ENCODE measurements at places on chromosomes 5 and 9. TPM values are rescaled to one million over a fixed set of nuclear protein-coding genes. Genes with fewer than 3 reads are reported as not detected.

DNA sequence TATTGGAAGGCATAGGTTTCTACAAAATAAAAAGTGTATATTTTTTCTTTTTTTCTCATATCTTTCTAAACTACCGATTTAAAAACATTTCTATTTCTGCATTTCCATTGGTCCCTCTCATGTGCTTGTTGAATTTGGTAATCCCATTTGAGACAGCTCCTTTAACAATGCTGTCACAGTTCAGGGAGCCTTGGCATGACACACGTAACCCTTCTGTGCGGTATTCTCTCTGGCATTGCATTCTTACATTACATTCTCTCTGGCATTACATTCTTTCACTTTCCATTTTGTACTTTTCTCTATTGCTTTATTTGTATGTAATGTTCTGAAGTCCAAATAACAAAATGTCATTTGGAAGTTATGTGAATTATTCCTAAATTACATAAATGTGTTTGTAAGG is 150.7 kb upstream of the RASGRF2 start:
- no peak for DNase-seq

- DNase-seq, result no peak
Observed at GRCh38 chr9:128211186-128211980, 8.2 kb downstream of the DNM1 start.

DNA sequence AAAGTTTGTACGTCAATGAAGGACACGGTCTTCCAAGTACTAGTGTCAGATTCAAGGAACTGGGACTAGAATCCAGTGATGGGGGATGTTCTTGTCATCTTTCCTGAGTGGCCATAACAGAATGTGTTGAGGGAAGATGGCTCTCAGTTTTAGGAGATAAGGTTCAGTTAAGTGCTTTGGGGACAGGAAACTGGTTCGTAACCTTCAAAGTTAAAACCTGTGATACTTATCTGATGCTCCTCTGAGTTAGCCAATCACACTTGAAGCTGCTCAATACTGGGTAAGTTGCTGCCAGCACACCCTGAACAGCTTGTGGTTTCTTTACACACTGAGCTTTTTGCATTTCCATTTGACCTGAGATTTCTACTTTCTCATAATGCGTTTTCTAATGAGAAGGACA is 64.4 kb downstream of the PIK3R1 start:
- DNase-seq, result no peak

DNA sequence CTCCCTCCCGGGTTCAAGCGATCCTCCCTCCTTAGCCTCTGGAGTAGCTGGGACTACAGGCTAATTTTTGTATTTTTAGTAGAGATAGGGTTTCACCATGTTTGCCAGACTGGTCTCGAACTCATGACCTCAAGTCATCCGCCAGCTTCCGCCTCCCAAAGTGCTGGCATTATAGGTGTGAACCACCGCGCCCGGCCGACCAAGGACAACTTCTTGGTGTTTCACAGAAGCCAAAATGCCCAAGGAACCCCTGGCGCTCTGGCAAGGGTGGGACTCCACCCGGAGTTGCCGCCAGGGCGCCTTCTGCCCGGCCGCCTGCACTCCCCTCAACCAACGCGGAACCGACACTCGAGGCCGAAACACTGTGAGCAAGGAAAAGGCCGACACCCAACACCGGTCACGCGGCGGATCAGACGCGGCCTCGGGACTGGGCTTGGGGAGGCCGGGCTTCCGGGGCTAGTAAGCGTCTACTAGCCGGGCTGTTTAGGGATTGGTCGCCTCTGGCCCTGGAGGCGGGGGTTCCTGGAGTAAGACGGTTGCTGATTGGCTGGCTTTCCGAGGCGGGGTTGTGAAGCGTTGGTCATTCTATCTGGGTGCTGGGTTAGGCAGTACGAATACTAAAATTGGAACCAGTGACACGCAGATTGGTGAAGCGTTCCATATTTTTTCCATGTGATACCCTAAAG is 7.7 kb upstream of the CFAP157 start:
- DNase-seq, result no peak

GRCh38 chr5:490116-491106 is 33.8 kb downstream of the SLC9A3 start:
- no peak for DNase-seq

- DNase-seq, result no peak
Observed at GRCh38 chr5:52648726-52649125, 139.0 kb upstream of the ITGA1 start.

DNA sequence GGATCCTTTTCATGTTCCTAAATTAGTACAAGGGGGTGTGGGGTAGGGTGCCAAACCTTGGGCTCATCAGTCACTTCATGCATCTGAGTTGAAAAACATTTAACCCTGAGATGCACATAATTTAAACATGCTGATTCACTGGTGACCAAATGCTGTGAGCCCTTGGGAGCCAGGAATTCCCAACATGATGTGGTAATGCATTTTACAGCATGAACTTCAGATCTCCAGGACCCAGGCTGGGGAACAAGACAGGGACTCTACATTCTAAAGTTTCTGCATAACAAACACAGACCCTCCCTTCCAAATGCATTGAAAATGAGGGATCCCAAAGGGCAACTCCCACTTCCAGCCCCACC is 322.2 kb downstream of the NDUFS4 start:
- DNase-seq, result no peak

DNA sequence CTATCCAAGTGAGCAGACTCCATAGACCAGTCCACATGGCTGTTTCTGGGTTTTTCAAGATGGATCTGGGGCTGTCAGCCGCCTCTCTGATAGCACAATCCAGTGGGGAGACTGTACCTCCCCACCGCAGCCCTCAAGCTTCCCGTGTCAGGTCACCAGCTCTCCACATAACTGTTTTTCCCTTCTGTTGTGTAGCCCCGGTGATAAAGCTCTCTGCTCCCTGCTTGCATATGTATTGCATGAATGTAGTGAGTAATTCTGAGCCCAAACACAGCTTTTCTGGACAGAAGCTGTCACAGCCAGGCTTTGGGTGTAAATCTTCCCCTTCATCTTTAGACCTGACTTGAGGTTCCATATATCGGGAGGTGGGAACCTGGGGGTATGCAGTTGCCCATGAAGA is 23.1 kb upstream of the CFAP157 start:
- no peak for DNase-seq

- no peak for DNase-seq
Observed at GRCh38 chr9:92976431-92976830, 29.1 kb downstream of the FGD3 start.

- DNase-seq, result no peak
Observed at GRCh38 chr5:33408816-33409215, 31.9 kb upstream of the TARS1 start.

GRCh38 chr5:54703133-54703532 is 185.6 kb downstream of the SNX18 start:
- DNase-seq, result no peak

GRCh38 chr5:31415009-31415923 is 116.6 kb downstream of the DROSHA start:
- no peak for DNase-seq

FOXD4L5 gene
- not detected for total RNA-seq

FOXD4L3 gene
- total RNA-seq, result not detected

SAXO1 gene
- total RNA-seq, result not detected

VPS13A gene
- total RNA-seq, result 20.4 TPM

SLC6A7 gene
- not detected for total RNA-seq

RAPGEF1 gene
- total RNA-seq, result 21.7 TPM

GFI1B gene
- total RNA-seq, result 0.51 TPM
